ENCODE measurements at places on chromosomes 7 and 10.

- DNase-seq, result no peak
Observed at GRCh38 chr7:106022193-106022821, 59.2 kb downstream of the CDHR3 start.

DNA sequence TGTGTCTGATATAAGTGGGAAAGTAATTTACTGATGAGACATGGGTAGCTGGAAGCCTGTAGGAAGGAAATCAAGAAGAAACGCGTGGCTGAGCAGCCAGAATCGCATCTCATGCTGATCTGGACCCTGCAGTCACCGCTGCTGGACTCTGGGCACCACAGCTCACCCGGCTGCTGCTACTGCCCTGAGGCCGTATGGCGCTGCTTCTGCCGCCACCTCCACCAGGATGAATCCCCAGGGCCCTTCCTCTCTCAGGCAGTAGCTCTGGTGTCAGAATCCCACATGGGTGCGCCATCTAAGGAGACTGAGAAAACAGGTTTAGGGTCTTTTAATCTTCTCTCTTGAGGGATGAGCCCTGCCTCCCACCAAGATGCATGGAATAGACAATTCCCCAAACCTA, 70.3 kb upstream of the AGK start:
- no peak for DNase-seq

- DNase-seq, result no peak
Observed at GRCh38 chr10:5045095-5045494, 41.4 kb upstream of the AKR1C2 start.

GRCh38 chr10:22984066-22984465, 56.2 kb downstream of the ARMC3 start:
- DNase-seq, result no peak

DNA sequence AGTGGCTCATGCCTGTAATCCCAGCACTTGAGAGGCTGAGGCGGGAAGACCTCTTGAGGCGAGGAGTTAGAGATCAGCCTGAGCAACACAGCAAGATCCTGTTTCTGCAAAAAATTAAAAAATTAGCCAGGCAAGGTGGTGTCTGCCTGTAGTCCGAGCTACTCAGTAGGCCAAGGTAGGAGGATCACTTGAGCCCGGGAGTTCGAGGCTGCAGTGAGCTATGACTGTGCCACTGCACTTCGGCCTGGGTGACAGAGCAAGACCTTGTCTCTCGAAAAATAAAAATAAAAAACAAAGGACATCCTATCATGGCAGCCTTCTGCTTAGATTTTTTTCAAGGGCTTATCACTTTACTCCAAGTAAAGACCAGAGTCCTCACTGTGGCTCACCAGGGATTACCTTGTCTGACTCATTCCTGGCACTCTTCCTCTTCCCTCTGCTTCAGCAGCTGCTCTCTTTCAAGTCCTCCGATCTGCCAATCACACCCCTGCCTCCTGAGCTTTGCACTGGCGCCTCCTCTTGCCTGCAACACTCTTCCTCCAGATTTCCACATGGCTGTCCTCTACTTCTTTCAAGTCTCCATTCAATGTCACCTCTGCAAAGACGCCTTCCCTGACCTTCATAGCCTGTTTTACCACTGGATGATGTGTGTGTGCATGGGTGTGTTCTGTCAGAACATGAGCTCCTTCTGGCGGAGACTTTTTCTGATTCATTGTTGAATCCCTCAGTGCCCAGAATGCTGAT, 7.7 kb downstream of the PRTFDC1 start:
- DNase-seq, result no peak

- no peak for DNase-seq
Observed at GRCh38 chr10:65796472-65796871, 1129.4 kb upstream of the LRRTM3 start.

DNA sequence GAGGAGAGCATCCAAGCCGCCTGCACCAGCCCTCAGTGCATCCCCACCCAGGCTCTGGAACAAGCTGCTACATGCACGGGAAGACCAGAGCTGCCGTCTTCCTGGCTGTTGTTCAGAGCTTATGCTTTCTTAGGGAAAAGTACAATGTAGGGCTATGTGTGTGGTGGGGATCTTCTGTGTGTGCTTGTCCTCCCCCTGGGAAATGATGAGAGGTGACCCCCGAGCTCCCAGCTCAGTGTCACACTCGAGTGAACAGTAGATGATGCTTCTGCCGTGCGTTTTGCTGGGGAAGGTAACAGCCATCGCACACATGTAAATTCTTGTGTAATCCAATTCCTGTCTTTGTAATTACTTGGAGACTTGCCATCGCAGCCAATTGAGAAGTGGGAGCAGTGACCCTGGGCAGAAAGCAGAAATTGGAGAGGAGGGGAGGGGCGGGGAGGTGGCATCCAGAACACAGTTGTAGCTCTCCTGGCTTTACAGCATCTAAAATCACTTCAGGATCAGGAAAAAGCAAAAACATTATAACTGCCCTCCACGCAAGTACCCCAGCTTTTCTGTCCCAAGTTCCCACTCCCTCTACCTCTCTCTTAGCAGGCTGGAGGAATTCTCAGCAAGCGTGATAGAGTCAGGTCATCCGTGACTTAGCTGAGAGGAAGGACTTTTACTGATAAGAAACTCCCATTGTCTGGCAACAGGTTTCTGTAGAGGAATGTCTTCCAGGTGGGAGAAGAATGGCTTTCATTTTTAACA, 149.6 kb downstream of the TCF7L2 start:
- DNase-seq, result no peak

- DNase-seq, result peak; percentile 60
Observed at GRCh38 chr10:132627666-132628531, 90.3 kb downstream of the INPP5A start.

- peak; percentile 83 for DNase-seq
Observed at GRCh38 chr10:76902949-76903348, 734.7 kb downstream of the KCNMA1 start.

DNA sequence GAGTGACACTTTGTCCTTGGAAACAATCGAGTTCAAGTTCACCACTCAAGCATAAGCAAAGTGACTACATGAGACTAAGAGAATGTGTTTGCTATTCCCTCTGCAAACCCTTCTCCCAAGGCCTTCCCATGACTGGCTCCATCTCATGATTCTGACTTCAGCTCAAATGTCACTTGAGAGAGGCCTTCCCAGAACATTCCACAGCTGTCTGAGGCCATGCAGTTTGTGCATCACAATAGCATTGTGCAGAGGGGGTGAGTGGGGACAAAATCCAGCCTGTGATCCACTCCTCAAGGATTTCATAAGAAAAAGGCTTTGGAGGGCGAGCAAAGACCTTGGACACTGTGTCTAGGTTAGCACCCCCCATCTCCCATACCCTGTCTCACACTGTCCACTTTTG, 6.9 kb upstream of the LRMDA start:
- no peak for DNase-seq

DNA sequence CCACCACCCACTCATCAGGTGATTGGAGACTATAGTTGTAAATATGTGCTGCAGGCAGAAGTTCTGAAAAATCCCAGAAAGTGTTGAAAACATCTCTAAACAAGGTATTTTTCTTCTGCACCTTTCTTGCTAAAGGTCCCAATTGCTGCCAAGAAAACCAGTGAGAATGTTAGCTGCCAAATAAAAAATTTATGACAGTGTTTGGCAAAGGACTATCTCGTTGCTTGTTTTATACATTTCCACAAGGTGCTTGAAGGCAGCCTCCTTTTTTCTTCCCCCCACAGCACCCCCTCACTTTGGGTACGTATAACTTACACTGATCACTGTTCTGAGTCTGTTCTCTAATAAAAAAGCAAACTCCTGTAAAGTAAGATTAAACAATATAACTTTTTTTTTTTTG, 158.6 kb upstream of the TCF7L2 start:
- DNase-seq, result no peak

- no peak for DNase-seq
Observed at GRCh38 chr7:22140578-22140977, 194.9 kb upstream of the CDCA7L start.

DNA sequence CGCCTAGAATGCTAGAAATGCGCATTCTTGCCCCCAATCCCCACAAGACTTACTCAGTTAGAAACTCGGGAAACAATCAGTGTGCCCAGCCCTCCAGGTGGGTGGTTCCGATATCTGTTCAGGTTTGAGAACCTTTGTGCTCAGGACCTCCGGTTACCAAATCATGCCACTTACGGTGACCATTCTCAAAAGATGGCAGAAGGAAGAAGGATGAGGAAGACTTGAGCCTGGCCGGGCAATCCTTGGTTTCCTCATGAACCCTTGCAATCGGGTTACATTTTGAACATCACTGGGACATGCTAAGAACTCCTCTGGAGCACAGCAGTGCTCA, 52.1 kb downstream of the RBM17 start:
- no peak for DNase-seq

- DNase-seq, result no peak
Observed at GRCh38 chr10:73871295-73872189, 2.8 kb downstream of the CAMK2G start.

GRCh38 chr7:79806161-79806734, 328.4 kb upstream of the GNAI1 start:
- DNase-seq, result no peak

GRCh38 chr10:23399701-23400144, 39.2 kb upstream of the OTUD1 start:
- peak; percentile 55 for DNase-seq

DNA sequence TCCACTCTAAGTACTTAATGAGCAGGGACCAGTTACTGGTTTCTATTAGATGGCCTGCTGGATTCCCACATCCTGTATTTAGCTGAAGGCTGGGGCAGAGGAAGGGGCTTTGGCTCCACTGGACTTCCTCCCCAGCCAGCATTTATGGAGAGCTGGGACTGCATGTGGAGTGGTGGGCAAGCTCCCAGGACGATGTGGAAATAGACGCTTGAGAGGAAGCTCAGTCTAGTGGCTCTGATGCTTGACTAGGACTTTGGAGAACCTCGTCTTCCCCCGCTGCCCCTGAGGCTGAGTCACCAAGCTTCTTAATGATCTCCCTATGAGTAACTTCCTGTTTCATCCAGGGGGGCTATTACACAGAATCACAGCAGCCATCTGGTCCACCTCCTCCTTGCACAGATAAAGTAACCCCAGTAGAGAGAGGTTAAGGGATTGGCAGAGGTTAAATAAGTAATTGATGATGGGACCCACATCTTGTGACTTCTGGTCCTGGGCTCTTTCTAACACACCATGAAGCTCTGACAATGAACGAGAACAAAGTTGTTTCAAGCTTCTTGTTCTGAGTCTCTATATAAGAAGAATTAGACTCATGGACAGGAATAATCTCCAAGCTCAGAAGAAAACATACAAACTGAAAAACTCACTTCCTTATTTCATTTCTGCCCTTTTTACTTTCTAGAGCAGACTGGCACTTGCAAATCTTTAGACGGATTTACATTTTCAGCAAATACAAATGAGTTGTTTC, 126.2 kb downstream of the PRPF18 start:
- peak; percentile 86 for DNase-seq

DNA sequence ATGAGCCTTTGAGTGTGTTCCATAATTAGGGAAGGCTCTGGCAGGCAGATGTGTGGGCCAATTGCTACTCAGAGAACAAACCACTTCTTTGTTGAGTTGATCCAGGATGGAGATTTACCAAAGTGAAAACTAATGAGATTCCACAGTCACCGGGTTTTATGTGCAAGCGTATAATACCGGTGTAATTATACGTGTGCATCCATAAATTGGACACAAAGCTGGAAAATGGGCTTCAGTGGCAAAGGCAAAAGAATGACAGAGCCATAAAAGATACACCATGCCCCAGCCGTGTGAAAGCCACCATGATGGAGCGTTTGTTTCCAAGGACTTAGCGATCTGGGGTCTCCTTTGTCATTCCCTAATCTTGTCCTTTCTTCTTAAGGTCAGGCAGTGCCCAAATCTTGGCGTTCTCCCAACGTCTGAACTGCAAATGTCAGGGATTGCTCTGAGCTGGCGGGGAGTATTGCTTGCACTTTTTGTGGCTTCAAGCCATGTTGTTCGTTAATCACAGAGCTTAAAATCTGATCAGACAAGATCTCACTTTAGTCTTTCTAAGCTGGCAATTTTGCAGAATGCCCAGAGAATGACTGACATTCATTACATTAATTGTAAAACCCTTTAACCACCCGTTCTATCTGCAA, 70.1 kb downstream of the NPTX2 start:
- DNase-seq, result no peak

DNA sequence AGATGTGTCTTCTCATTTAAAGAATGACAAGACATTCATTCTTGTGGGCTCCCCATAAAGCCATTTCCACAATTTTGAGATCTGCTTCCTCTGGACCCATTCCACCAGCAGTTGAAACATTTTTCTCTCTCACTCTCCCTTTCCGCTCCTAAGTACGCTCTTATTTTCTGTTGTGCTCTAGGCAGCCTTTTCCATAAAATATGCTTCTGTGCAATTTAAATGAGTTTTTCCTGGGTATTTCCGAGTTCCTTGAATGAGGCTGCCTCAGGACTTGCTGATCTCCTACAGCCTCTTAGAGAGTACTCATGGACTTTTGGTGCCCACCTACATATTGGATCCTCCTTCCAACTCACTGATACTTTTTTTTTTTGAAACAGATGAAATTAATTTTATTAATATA, 23.6 kb upstream of the AKR1D1 start:
- DNase-seq, result no peak

DNA sequence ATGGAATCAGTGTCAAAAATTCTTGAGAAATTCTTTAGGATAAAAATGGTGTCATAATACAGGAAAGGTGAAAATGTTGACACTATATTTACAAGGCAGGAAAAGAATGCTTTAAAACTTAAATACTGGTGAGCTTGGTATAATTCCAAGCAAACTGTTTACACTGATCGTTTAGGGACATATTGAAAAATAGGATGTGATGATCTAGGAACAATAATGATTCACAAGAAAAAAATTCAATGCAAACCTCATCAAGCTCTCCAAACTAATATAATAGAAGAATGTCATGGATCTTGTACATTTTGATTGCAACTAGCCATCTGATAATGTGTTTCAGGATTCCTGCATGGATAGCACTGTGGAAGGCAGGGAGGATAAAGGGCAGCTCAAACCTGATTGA, 98.4 kb downstream of the CHRM2 start:
- no peak for DNase-seq

DNA sequence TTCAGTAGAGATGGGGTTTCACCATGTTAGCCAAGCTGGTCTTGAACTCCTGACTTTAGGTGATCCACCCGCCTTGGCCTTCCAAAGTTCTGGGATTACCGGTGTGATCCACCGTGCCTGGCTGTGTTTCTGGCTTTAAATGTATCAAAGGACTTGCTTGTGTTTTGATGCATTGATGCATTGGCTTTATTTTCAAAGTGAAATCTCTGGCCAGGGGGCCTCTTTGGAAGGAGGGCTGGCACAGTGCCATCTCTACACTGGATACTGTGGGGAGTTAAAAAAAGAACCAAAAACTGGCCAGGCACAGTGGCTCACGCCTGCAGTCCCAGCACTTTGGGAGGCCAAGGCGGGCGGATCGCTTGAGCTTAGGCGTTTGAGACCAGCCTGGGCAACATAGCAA, 16.0 kb downstream of the MNX1 start:
- no peak for DNase-seq

GRCh38 chr7:50863053-50863452, 80.4 kb upstream of the GRB10 start:
- no peak for DNase-seq
